D721Med (cell line): ENCODE measurements at places on chromosomes 2 and 18.

GRCh38 chr2:218877891-218878290 is 2.8 kb upstream of the WNT10A start:
- DNase-seq, result no peak

DNA sequence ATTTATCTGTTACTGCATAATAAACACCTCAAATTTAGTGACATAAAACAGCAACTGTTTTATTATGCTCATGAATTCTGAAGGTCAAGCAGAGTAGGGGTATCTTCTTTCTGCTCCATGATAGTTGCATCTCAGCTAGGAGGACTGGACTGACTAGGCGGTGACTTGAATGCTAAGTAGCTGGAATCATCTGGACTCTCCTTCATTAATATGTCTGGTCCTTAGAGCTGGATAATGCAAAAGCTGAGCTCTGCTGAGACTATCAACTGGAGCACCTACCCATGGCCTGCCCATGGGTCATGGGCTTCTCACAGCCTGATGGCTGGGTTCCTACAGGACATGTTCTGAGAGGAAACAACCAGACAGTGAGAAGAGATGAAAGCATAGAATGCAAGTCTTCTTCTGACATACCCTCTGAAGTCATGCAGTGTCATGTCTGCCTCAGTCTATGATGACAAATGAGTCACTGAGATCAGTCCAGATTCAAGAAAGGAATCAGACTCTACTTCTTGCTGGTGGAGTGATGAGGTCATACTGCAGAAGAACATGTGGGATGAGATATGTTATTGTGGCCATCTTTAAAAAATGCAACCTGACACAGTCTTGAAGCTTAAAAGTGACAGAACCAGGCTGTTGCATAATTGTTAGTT is 174.2 kb upstream of the OSR1 start:
- DNase-seq, result no peak

GRCh38 chr18:55318951-55319441 is 269.0 kb downstream of the TCF4 start:
- no peak for DNase-seq

- DNase-seq, result peak; percentile 97
Observed at GRCh38 chr18:80171054-80171872, 62.2 kb downstream of the ADNP2 start.
